ENCODE measurements at places on chromosomes 6 and 20.

DNA sequence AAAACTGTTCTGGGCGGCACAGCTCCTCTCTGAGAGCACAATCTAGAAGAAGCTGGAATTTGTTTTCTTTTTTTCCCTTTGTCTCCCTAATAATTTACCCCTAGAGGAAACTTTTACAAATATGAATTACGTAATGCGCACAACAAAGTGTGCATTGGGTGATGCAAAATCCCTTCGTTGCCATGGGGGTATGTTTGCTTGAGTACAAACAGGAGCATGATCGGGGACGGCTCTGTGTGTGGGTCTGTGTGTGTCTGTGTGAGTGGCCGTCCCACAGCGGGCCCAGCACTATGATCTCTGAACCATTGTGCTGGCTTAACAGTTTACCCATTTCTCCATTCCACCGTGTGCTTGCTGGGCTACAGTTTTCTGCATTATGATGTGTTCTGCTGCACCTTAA lies 278.2 kb downstream of the CDC5L start:
- DNase-seq, result no peak

- peak; percentile 92 for DNase-seq
These were observed 13.3 kb upstream of the RIPOR2 start for GRCh38 chr6:24949020-24949569.

- DNase-seq, result no peak
These were observed 105.2 kb upstream of the MAP7 start for GRCh38 chr6:136655239-136656014.

DNA sequence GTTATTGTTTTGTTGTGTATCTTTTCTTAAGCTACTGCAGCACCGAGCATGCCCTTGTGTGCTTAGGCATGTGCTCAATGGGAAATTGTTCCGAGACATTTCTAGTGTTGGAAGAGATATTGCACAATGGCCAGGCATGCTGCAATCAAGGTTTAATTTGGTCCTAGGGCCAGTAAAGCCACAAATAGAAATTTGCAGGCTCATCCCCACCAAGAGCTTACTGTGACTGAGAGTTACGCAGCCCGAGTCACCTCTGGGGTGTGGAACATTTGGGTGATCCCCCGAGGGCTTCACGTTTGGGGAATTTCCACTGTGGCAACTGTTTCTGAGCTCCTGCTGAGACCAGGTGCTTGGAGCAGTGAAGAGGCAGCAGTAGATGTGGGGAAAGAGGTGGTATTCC lies 65.8 kb downstream of the ADTRP start:
- peak; percentile 75 for DNase-seq

GRCh38 chr6:164133095-164133494 lies 718.6 kb downstream of the QKI start:
- no peak for DNase-seq

- DNase-seq, result no peak
These were observed 150.0 kb upstream of the MARCKS start for GRCh38 chr6:113707194-113707593.

DNA sequence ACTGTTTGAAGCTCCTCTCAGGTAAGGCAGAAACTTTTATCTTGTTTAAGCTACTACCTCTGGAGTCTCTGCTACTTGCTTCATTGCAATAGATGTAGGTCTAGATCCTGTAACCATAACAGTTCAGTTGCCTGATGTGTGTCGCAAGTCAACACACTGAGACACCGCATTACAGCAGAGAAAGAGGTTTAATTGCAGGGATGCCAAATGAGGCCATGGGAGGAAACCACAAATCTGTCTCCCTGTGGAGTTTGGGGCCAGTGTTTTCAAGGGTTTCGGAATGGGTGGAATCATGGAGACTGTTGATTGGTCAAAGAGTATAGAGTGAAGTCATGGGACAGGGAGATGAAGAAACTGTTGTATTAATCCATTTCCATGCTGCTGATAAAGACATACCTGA lies 57.1 kb upstream of the RBM24 start:
- DNase-seq, result no peak

GRCh38 chr6:151009576-151009975 lies 144.1 kb downstream of the MTHFD1L start:
- no peak for DNase-seq

DNA sequence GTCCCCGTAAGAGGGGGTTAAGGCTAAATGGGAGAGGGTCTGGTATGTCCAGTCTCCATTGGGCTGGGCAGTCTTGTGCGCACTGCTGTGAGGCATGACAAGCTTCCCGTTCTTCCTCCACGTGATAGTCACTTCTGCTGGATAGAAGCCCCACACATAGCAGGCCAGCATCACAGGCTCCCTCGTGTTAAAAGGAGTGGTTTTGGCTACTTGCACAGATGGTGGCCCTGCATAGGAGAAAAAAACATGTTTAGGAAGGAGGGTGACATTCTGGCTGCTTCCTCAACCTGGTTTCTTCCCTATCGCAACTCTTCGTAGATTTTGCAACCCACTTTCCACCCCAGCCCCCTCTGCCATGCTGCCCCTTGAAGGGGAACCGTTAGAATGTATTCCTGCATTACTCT lies 3.6 kb downstream of the HLA-DMB start:
- DNase-seq, result peak; percentile 53

DNA sequence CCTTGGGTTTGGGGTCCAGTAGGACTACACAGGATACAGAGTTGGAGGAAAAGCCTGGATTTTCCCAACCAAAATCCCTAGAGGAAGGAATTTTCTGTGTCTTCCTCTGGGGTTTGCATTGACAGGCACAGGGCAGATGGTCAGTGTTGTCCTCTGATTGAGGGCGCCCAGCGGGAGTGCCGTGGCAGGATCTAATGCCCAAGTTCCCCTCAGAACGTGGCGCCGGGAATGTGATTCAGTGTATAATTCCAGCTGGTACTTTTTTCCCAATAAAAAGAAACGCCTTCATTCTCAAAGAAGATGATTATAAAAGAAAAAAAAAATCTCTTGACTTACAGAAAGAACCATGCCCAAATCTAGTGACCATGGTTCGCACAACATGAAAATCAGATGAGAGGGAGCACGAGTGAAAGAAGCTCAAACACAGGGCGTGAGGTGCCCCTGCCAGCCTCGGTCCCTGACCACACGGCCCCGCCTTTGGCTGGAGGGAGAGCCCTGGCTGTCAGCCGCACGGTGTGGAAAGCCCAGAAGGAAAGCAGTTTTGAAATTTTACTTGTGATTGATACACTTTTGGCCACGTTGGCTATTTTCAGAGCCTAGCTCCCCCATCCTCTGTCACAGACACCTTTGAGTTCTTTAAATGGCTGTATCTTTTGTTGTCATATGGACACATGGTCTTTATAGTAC lies 31.6 kb downstream of the VEGFA start:
- DNase-seq, result no peak

Measured in activated CD4-positive, alpha-beta T cell treated with anti-CD3 and anti-CD28 coated beads, Interleukin-2, amount 10 ng/mL, durations not matched to agents 24 days and 14 days (primary cell).